ENCODE measurements at places on chromosomes 5 and 9.

DNA sequence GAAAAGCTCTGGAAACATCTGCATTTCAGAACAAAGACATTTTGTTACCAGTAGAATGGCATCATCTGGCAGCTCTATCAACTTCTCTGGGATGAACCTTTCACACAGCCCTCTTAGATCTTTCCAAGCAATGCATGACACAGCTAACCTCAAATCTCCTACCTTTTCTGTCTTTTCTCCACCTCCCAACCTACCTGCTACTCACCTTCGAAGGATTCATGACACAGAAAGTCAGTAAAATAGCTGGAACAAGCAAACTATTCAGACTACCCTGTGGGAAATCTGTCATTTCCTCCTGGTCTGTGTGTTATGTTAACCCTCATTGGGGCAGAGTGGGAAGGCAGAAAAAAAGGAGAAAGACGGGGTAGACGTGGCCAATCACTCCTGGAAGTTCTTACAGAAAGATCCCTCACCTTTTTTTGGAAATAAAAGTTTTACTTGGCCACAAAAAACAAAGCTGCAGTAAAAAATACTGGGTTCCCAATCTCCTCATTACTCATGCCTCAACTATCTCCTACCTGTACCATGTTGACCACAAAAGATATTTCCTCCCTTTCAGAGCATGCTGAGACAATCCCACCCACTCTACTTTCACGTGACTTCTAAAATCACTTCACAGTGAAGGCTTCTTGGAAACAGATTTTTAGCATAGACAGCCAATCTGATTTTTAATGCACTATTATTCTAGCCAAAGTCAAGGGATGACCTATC is 362.1 kb upstream of the RFX3 start:
- no peak for DNase-seq

- peak; percentile 82 for DNase-seq
Observed at GRCh38 chr5:68460147-68460798, 244.7 kb downstream of the PIK3R1 start.

DNA sequence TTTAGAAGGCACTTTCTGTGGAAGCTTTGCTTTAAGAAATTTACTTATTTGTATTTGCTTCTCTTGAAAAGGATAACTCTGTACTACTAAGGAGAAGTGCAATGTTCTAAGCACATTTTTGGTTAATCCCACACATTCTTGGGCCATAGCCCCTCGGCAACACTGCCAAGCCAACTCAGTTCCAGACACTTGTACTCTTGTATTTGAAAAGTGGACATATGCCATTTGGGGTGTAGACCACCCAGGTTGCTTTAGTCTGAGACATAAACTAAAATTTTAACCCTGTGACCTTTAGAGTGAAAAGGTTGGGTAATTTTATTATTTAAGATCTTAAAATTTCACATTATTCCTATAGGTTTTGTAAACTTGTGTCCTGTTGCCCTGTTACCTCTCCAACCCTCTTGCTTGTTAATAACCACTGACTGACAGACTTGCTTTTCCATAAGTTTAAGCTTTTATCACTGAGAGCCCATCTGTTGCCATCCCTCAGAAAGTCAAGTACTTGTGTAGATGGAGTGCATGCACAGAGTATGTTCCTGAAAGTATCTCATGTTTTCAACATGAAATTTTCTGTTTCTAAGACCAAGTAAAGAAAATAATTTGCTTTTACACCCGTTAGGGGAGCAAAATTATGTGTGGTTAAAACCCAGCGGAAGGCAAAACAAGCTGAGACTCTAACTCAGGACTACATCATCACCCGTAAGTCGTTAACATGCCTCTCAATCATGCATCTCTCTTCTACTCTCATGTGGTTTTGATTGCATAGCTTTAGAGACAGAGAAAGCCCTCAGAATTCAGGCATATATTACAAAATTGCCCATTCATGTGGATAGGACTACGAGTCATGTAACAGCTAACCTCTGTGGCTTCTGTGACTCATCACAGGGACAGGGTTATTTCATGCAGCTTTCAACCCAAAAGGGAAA is 117.3 kb downstream of the GDNF start:
- peak; percentile 77 for DNase-seq

GRCh38 chr9:92377876-92378275 is 26.5 kb downstream of the OGN start:
- no peak for DNase-seq

- DNase-seq, result no peak
Observed at GRCh38 chr5:60806591-60807243, 37.4 kb downstream of the ELOVL7 start.

DNA sequence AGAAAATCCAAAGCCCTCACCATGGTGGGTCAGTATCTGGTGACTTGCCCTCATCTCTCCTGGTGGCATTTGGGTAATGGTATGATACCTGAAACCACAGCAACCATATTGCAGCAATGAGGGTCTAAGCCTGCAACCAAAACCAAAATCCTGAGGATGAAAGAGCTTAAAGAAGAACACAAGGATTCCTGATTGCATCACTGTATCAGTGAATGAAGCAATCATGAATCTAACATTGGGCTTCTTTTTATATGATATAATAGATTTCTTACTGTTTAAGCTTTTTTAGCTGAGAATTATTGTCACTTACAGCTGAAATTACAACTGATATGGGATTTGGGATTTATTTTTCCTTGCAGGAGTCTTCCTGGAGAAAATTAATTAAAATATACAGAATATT is 269.9 kb downstream of the MEF2C start:
- no peak for DNase-seq

DNA sequence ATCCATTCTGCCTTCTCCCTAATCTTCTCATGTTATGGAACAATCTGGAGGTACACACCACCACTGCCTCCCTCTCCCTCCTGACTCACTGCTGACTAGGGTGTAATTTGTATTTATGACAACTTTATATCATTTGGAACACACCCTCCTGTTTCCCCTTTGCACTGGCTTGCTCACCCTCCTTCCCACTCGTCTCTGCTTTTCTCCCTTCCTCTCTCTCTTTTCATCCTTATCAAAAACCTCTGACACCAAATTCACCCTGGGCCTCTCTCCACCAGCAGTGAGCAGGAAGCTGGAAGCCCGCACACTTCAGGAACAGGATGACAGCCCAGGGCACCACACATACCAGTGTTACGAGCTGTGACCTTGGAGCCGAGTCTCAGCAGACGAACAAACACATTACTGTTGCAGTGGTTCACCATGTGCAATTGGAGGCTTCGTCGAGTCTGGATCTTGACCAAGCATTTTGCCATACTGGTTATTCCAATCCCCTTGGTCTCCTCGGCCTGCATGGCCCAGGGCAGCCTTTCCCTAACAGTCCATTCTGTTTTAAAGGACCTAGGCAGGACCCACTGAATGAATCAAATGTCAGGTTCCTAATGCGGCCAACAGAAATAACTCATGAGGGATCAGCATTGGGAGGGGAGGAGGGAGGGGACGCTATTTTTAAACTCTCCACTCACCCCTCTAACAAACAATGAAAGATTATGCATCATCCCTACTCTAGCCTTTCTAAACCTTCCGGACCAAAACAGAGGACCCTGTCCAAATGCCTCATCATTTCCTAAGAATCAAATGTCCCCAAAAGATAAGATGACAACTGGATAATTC is 203.9 kb upstream of the RASEF start:
- DNase-seq, result peak; percentile 44

GRCh38 chr9:131500939-131501541 is 1.7 kb upstream of the POMT1 start:
- peak; percentile 16 for DNase-seq

DNA sequence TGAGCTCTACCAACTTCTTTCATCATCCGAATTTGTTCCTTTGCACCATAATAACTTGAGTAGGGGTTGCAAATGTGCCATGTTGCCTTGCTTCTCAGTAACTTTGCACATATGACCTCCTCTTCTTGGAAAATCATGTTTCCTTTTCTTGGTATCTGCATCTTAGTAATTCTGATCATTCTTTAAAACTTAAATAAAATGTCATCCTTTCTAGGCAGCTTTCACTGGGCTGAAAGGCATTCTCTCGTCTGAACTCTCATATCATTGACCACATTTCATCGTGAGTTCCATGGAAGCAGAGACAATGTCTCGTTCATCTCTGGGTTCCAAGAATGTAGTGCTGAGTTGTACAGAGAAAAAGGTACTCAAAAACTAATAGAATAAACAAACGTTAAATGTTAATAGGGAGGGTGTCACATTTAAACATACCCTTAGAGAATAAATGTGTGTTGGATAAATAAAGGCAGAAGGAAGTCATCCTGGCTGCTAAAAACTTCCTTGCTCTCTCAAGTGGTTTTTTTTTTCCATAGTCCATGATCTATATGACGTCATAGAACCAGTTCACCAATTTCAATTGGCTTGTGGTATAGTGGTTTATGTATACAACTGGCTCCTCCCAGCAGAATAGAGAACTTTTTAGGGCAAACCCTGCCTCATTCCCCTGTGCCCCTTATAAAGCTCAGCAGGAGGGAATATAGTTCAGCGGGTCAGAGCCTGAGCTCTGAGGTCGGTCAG is 218.1 kb upstream of the TRIM32 start:
- DNase-seq, result no peak

- peak; percentile 78 for DNase-seq
Observed at GRCh38 chr9:111597852-111598732, 1.4 kb downstream of the PTGR1 start.

- DNase-seq, result no peak
Observed at GRCh38 chr5:14415024-14415697, 166.4 kb upstream of the OTULINL start.

GRCh38 chr9:83934569-83935275 is 13.5 kb upstream of the KIF27 start:
- peak; percentile 87 for DNase-seq

GRCh38 chr5:102955488-102955887 is 164.4 kb downstream of the GIN1 start:
- no peak for DNase-seq

GRCh38 chr5:98499892-98500291 is 273.6 kb upstream of the RGMB start:
- DNase-seq, result no peak

DNA sequence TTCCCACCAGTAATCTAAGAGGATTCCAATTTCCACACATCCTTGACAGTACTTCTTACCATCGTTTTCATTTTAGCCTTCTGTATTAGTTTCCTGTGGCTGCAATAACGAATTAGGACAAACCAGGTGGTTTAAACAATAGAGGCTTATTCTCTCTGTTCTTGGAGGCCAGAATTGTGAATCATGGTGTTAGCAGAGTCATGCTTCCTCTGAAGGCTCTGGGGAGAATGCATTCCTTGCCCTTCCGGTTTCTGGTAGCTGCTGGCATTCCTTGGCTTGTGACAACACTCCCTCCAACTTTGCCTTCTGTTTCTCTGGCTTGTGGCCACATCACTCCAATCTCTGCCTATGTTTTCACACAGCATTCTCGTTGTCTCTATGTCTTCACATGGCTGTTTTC is 23.5 kb downstream of the RIGI start:
- peak; percentile 94 for DNase-seq

GRCh38 chr9:16640649-16641048 is 229.8 kb downstream of the BNC2 start:
- peak; percentile 39 for DNase-seq
